ENCODE measurements at places on chromosomes 3 and 15. TPM values are rescaled to one million over a fixed set of nuclear protein-coding genes. Genes with fewer than 3 reads are reported as not detected.

Gene PPARG
- total RNA-seq, result 0.20 TPM

Gene DNASE1L3
- total RNA-seq, result not detected

Gene SLC12A1
- total RNA-seq, result not detected

GRCh38 chr3:10547841-10548783 lies 42.7 kb upstream of the ATP2B2 start:
- no peak overlapping the region for H3K27ac ChIP-seq
- H3K4me1 ChIP-seq, result peaks cover 31% of the 10 kb centered on the region
- peaks cover 11% of the 10 kb centered on the region for H3K27me3 ChIP-seq
- no peak for DNase-seq
- H3K4me3 ChIP-seq, result no peak overlapping the region
- H3K36me3 ChIP-seq, result no peaks in the 10 kb centered on the region

DNA sequence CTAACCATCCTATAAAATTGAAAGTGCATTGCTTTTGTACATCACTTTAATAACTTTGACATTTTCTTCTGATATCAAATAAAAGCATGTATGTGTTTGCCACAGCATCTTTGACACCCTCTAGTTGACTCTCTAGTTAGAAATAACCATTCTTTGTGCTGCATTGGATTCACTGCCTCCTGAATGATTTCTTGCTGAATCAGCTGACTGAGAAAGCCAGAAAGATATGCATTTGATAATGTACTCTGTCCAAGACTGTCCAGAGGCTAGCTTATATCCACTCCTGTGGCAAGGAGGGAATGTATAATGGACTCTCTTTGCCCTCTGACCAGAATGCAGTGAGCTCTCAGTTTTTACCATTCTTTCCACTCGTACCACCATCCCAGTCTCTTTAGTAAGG lies 6.2 kb downstream of the RAB11A start:
- no peak overlapping the region for H3K27ac ChIP-seq
- DNase-seq, result no peak
- peaks cover 14% of the 10 kb centered on the region for H3K36me3 ChIP-seq
- H3K27me3 ChIP-seq, result no peaks in the 10 kb centered on the region

All from activated naive CD8-positive, alpha-beta T cell treated with anti-CD3 and anti-CD28 coated beads for 36 hours (primary cell).